Skin of body (tissue), 3 donors: ENCODE measurements at places on chromosomes 11 and 22.

GRCh38 chr11:112789481-112789880, 171.7 kb upstream of the NCAM1 start:
- DNase-seq = no peak

- DNase-seq = no peak
Measured at GRCh38 chr11:12087075-12088004, 23.1 kb upstream of the MICAL2 start.

- no peak for DNase-seq
Measured at GRCh38 chr22:32799496-32799895, 2.0 kb upstream of the TIMP3 start.

DNA sequence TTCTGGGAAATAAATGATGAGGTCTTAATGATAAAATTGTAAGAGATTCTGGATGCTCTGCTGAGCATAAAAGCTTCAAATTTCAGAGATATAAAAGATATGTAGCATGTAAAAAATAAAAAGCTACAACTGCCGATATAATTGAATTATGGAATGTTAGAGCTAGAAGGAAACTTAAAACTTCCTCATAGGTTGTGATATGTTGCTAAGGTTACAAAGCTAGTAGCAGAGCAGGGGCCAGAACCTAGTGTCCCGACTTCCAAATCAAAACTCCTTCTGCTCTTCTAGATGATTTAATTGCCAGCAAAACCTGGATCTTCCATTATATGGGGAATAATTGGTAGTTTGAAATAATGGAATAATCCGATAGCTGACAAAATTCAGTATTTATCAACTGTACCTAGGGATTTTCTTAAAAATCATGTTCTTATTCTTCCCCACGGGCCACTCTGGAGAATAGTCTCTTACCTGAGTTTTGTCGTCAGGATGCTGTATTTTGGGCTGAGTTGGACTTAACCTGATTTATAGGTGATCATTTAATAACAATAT, at the start of gene ASCL3:
TSS of gene ASCL3 (minus strand) at position 499 of the 549 bp plus-strand sequence. CDS start 4,855 bp downstream, outside the sequence.
- DNase-seq = no peak

DNA sequence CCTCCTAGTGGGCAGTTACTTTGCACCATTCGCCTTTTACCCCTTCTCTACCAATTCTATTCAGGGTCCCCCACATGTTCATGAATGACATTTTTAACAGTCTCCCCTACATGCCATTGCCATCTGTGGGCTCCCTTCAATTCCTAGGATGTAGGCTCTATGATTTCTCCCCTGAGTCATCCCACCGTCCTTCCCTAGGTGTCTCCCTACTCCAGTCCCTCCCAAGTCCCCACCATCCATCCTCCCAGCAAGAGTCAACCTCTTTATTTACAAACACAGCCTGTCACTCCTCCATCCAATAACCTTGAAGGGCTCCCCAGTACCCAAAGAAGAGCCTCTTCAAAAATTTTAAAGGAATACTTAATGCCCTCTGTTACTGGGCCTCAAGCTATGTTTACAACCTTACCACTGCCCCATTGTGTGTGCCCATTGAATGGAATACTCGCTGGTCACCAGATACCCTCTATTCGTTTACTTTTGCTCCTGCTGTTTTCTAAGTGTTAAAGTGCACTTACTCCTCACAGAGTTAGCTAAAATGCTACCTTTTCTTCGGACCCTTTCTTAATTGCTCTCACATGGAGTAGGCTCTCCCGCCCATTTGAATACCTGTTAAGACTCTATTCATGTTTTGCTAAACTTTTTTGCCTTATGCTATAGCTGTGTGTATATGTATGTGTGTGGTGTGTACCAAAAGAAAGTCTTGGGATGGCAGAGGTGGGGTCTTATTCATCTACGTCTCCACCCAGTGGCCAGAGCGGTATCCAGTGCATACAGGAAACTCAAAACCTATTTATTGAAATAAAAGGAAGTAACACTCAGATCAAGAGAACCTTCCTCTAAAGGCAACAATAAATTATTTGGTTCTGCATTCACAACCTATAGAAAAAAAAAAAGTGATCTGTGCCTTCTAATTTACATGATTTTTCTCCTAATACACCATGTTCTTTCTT, 235.8 kb upstream of the CCDC90B start:
- no peak for DNase-seq

- no peak for DNase-seq
Measured at GRCh38 chr11:2588809-2589537, 110.8 kb downstream of the KCNQ1OT1 start.

GRCh38 chr22:47076758-47077157, 314.3 kb downstream of the TBC1D22A start:
- DNase-seq = no peak

GRCh38 chr22:37109242-37109917, at the start of gene TMPRSS6:
TMPRSS6 (minus strand) TSS chr22:37109713; CDS start chr22:37103417, 6,296 bp downstream.
- DNase-seq = no peak

GRCh38 chr22:39524089-39524752, 3.9 kb downstream of the ATF4 start:
- no peak for DNase-seq

- DNase-seq = no peak
Measured at GRCh38 chr11:125036933-125037332, 26.2 kb upstream of the SLC37A2 start.

- DNase-seq = no peak
Measured at GRCh38 chr22:43411040-43411868, 560 bp upstream of the MPPED1 start.

DNA sequence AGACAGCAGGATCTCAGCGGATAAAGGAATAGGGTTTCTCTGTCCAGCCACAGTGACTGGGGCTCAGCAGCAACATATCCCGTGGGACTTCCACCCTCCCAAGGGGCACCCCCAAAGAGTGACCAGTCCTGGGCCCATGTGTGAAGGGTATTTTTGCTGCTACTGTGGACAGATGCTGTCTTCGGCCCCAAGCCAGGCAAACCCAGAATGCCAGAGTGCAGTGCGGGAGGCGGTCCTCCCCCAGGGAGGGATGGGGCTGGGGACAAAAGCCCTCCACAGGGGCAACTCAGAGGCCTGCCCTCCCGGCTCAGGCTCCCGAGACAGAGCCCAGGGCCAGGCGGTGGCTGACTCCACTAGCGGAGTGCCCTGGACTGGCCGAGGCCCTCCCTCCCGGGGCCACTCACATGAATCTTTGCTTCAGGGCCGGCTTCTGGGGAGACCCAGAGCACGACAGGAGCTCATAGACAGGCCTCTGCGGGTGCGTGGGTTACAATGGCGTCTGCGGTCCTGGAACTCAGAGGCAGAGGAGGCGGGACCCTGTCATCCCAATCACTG, 34.7 kb upstream of the WNT7B start:
- DNase-seq = no peak

DNA sequence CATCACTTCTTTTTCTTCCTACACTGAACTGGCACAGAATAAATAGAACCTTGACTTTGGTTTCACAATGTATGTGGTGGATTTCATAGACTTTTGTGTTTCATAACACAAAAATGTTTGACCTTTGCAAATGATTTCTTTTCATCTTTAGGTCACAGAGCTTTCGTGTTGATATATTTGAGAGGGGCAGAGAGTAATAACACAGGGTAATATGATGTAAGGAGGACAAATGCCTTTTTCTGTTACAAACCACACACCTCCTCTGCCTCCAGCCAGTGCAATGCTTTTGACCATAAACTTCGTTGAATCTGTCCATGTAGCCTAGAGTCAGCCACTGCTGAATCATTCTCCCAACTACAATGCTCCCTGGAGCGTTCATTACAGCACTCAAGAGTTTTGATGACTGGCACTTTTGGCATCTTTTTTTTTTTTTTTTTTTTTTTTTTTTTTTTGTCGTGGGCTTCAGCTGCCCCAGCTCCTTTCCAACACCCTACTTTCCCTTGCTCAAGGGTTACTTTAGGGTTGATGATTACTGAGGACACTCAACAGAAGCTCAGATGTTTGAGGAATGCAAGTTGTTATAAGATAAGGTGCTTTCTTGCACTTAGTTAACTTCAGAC, 11.4 kb upstream of the CAT start:
- no peak for DNase-seq

GRCh38 chr11:46345131-46345597, 2.1 kb upstream of the DGKZ start:
- no peak for DNase-seq

GRCh38 chr11:7088921-7089320, at the start of gene RBMXL2:
RBMXL2 (plus strand) TSS chr11:7088998; CDS start chr11:7089121, 123 bp downstream.
- DNase-seq = no peak

DNA sequence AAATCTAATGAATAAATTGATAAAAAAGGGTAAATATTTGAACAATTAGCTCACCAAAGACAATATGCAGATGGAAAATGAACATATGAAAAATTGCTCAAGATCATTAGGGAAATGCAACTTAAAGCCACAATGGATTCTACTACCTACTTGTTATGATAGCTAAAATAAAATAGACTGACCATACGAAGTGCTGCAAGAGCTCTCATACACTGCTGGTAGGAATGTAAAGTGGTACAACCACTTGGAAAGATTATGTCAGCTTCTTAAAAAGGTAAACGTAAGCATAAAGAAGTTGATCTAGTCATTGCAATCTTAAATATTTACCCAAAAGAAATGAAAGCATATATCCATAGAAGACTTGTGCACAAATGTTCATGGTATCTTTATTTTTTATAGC, 504.2 kb upstream of the ARHGAP42 start:
- no peak for DNase-seq

- no peak for DNase-seq
Measured at GRCh38 chr11:108508653-108509593, 10.7 kb upstream of the POGLUT3 start.

GRCh38 chr22:30286813-30287647, 2.3 kb downstream of the CASTOR1 start:
- no peak for DNase-seq

DNA sequence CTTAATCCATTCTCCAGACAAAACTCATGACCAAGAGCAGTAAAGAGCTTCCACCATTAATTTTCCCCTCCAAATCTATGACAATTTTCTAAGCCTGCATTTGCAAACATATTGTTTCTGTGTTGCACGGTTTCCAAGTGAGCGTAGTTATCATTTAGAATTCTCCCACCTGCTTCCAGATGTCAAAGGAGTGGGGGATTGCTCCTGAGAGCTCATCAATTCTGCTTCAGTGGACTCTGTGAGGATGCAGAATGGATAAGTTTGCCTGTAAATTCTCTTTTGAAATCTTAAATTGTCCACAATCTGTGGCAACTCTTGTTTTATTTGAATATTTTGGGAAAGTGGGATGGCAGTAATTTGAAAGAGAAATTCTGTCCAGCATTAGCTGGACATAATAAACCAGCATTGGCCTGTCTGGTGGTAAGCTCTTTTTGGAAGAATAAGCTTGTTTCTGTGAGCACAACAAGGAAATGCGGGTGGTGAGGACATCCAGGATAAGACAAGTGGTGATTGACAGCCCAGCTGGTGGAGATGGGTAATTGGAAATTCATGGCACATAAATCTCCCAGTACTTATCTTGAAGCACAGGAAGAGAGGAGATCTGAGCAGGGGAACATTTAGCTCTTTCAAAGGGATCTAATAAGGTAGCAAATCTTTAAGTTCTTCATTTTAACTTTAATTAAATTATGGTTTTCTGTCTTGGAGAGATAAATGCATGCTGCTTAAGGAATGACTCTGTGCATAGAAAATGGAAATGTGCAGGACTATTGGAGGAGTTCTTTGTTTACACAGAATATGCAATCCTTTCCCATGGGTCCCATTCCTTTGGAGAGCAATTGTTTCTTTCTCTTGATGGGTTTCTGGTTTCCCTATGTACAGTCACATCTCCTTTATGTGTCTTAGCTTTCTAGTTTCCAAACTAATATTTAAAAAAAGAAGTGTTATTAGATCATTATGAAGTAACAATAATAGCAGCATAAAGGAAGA, 73.2 kb downstream of the FAT3 start:
- no peak for DNase-seq

GRCh38 chr11:75655605-75656004, 13.2 kb downstream of the MAP6 start:
- no peak for DNase-seq

DNA sequence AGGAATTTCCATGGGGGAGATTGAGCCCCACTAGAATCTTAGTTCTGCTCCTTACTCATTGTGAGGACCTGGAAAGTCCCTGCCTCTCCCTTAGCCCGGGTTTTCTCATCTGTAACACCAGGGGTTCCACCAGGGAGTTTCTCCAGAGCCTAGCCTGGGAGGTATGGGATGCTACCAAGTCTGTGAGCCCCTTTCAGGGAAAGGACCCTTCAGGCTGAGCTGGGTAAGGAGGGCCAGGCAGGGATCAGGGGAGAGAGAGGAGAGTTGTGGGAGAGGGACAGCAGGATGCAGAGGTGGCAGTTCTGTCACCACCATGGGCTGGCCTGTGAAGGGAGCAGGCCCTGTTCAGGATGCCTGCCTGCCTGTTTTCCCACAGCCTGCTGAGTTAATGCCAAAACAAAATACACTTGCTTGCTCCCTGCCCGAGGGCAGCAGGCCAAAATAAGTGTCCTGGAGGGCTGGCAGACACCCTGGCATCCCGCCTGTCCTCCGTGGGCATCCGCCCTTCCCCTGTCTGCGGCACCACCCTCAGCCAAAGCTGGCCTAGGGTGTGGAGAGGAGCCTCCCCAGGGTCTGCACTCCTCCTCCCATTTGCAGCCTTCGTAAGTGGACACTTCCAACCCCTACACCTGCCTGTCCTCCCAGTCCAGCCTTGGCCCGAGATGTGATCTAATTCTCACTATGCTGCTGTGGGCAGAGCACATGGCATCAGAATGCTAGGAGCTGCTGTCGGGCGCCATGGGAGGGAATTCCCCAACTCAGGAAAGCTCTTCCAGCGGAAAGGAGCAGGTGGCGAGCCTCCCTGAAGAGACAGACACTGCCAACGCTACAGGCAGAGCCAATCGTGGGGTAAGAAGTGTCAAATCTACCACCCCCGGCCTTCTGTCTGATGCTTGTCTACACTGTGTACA, 5.9 kb upstream of the FCHSD2 start:
- no peak for DNase-seq

DNA sequence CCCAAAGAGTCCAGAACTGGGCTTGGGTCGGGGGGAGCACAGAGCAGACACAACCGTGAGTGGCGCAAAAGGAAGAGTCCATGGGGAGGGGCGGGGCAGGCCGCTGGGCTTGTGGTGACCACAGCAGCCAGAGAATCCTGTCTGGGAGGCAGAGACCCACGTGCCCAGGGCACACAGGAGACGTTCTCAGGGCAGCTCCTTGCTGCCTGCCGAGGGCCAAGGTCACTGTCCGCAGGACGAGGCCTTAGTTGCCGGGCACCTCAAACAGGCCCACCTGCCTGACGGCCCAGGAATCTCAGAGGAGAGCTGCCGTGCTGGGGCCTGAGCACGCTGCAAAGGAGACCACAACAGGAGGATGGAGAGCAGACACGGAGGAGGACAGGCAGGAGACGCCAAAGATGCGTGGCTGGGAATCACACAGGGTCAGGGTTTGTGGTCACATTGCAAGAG, 87.8 kb downstream of the MYEOV start:
- DNase-seq = no peak

DNA sequence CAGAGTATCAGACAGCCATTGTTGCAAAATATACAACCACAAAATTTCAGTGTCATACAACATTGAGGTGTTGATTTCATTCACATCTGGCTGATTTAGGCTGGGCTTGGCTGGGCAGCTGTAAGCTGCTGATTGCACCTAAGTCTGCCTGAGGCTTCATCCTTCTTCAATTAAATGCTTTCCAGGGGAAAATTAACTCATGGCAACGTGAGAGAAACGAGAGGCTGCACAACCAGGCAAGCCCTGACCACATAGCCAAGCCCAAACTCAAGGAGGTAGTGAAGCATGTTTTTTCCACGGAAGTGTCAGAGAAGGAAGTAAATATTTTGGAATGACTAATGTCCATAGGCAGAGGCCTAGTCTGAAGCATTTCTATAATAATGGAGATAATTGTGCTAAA, 273.8 kb upstream of the ZC3H12C start:
- DNase-seq = no peak

GRCh38 chr11:36073411-36074203, 129.7 kb downstream of the LDLRAD3 start:
- DNase-seq = peak; percentile 46

- peak; percentile 33 for DNase-seq
Measured at GRCh38 chr11:128905345-128906184, 14.4 kb downstream of the KCNJ5 start.
